ENCODE measurements at places on chromosomes 2 and 18.

DNA sequence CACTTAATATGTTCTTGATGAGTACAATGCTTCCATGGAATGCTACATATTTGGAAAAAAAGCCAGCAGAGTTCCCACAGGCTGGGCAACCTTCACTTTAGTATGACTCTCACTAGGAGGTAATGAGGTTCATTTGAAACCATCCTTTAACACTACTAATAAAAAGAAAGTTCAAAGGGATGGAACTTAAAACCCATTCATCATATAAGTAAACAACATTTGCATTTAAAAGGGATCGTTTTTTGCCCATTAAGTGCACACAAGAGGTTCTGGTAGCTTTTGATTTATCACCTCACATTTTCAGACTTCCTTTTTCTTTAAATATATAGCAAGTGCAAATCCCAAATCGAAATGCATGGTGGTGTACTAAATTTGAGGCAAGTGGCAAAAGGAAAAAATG is 270.8 kb upstream of the DCC start:
- no peak for DNase-seq

DNA sequence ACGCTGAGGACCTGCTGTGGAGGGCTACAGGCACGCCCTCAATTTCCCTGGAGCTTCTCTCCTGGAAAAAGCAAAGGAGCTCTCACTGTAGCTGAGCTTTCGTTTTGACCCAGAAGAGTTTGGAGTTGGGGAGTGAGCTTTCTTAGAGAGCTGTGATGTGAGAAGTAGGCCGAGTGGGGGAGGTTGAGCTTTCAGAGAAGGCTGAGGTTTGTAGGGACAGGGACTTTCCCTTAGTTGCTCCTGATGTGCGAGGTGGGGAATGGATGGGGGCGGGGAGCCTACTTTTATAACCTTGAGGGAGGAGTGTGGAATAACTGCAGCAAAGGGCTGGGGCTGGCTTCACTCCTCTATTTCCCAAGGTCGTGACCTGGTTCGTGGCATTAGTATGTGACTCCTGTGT is 47.1 kb downstream of the ZNF532 start:
- no peak for DNase-seq

DNA sequence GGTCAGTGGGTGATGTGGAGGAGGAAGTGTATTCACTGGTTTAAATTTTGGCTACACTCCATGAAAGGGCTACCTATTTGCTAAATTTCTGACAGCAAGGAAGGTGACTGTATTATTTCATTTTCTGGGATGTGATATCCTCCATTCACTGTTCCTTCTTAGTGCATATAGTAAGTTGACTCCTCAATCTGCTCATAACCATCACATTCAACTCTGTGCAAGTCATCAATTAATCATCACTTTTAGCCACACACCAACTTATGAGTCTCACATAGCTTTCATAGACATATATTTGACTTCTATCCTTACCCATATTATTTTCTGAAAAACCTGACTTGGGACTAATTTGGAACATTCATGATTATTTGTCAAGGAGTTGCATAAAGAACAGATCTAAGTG is 16.9 kb downstream of the KLHL41 start:
- no peak for DNase-seq

DNA sequence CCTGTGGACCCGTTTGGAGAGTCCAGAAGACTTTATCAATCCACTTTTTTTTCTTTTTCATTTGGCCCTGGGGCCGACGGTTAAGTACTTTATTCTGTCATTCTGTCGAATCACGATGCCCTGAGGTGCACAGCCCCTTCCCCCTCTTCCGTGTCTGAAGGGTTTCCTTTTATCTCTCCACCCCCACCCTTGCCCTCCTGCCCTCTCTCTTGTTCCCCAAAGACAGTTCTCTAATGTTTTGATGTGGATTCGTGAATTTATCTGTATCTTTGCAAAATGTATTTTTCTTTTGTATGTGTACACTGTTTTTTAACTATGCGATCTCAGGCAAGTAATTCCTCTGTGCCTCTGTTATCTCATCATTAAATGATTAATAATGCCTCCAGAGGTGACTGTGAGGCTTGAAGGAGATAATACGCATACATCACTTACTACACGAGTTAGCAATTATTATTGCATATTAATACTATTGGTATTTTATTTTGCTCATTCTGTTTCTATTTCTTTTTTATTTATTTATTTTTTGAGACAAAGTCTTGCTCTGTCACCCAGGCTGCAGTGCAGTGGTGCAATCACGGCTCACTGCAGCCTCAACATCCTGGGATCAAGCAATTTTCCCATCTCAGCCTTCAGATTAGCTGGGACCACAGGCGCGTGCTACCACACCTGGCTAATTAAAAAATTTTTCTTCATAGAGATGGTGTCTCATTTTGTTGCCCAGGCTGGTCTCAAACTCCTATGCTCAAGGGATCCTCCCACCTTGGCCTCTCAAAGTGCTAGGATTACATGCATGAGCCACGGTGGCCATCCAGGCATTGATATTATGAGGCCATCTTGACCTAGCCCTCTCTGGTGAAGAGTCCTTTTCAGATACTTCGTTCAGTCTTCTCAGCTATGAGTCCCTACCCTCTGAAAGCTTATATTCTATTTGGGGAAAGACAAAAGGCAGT is 1.4 kb upstream of the CASP8 start:
- no peak for DNase-seq

DNA sequence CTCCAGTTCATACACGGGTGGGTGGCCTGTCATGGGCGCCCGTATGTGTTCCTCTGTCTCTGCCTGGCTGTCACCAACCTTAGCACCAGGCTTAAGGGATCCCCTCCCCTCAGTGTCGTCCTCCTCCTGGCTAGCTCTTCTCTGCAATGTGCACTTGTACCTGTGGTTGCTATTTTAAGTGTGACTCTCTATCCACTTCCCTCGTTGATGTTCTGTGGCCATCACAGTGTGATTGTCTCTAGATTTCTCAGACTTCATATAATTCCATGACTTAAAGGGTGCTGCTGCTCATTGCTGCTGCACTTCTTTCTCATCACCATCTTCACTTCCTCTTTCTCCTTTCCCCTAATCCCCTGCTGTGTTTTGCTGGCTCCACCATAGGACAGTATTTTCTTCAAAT is 143.4 kb downstream of the EML6 start:
- no peak for DNase-seq

GRCh38 chr18:77023102-77023782 is 109.3 kb downstream of the MBP start:
- no peak for DNase-seq

DNA sequence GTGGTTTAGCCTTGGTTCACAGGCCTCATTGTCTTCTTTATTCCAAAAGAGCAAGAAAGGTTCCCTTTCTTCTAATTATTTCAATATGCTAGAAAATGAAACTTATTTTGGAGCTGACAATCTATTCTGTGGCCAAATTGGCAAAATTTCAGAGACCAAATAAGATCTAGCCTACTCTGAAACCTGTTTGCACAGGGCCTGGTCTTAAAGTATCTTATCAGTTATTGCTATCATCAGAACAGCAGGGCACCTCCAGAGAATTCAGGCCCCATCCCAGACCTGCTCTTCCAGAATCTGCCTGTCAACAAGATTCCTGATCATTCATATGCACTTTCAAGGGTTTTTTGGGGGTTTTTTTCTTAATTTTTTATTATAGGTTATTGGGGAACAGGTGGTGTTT is 198.7 kb downstream of the ANAPC1 start:
- no peak for DNase-seq

DNA sequence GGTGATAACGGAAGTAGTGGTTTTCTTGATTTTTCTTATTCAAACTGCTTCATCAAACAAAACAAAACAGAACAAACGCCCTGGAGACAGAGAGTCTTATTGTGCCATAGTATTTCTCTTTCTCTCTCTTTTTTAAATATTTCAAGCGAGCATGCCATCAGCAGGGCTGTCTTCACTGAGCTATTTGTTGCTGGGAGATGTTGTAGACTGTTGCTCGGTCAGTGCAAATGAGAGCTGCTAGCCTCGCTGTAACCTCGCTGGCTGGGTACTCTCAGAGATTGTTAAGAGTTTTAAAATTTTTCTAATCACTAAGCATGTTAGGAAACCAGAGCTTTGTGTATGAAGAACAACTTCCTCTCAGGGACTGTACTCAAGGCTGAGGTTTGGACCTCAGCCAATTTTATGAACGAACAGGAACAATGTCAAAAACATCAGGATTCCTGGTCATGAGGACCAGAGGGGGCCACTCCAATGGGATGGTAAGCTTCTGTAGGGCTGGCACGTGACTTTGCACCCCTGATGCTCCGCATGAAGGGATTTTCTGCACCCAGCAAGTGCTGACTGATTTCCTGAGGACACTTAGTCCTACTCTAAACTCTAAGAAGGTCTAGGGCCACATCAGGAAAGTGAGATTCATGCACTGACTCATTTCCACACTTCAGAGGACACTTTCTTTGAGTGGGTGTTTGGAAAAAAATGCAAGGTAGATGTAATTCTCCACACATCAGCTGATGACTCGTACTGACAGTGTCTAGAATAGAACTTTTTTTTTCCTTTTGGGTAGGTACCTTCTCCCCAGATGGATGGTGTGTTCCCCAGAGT is 59.8 kb upstream of the IL1R1 start:
- no peak for DNase-seq

GRCh38 chr2:42957109-42957860 is 164.9 kb upstream of the HAAO start:
- no peak for DNase-seq

GRCh38 chr2:206323033-206323432 is 48.6 kb downstream of the ZDBF2 start:
- no peak for DNase-seq

- DNase-seq = no peak
These were observed 1464.7 kb upstream of the ZEB2 start for GRCh38 chr2:145984580-145984979.

GRCh38 chr18:13437034-13437433 is 218.5 kb downstream of the LDLRAD4 start:
- no peak for DNase-seq

DNA sequence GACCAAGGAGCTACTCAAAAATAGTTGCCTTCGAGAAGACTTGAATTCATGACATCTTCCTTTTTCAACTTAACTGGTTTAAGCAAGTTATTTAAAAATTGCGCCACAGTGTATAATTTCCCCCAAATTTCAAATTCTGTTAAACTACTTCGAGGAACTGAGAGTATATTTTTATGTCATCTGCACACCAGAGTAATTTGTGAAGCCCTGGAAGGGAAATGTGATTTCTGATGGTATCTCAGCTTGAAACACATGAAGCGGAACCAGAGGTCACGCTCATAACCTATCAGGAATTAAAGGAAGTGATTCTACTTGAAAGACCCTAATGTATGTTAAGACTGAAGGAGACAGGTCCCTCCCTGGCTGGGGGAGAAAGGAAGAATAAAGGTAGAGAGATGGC is 33.9 kb upstream of the DARS1 start:
- no peak for DNase-seq

- no peak for DNase-seq
These were observed 123.5 kb downstream of the DNAH6 start for GRCh38 chr2:84639751-84640150.

GRCh38 chr2:110807522-110807921 is 75.1 kb downstream of the ACOXL start:
- no peak for DNase-seq

DNA sequence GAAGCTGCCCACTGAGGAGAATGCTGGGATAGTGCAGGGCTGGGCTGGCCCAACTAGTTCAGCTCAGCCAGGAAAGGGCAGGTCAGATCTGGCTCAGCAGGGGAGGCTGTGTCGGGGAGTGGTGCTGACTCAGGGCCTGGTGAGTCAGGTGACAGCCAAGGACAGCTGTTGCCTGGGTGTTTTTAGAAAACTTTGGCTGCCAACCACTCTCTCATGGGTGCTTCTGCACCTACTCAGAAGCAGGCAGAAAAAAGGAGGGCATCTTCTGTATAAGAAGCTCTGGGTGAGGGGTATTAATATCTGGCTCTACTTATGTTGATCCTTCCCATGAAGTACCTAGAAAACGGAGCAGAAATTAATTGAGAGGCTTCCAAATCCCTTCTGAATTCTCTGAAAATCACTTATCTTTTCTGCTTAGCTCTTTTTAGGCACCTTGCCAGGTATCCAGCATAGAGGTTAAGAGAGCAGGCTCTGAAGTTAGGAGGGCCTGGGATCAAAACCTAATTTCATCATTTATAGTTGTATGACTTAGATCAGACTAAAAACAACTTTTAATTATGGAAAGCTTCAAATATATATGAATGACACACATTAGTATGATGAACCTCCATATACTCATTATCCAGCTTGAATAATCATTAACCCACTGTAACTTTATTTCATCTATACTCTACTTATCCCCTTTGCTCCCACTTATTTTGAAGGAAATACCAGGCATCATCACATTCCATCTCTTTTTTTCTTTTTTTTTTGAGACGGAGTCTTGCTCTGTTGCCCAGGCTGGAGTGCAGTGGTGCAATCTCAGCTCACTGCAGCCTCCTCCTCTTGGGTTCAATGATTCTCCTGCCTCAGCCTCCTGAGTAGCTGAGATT is 15.5 kb upstream of the RAB10 start:
- DNase-seq = peak; percentile 12

DNA sequence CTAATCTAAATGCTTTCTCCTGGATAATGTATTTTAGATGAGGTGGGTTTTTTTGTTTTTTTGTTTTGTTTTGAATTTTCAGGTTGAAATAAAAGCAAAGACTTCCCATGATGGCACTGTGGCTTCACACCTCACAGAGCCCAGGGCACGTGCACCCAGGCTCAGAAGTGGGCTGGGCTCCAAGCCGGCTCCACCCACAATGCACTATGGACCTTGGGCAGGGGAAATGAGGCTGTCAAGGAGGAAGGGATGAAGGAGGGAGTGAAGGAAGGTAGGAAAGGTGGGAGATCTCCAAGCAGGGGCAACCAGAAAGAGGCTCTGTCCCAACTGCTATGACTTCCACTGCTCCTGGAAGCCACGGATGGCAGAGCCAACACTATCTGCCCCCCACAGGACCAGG is 60.4 kb downstream of the BIN1 start:
- DNase-seq = no peak

DNA sequence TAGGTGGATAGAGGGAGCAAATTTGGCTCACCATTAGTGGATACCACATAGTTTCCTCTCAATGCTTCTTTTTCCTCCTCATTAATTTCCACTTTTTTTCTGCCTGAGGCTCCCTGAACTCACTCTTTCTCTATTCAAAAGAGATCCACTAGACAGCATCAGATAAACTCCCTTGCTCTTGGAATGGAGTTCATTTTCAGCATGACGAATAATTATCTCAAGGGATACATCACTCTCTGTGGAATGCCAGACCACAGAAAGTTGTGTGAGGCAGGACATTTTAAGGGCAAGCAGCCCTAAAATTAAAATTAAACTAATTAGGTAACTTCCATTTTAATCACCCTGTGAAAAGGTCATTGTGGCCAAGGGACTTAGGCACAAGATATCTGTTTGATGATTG is 1920.1 kb upstream of the CELF4 start:
- no peak for DNase-seq

GRCh38 chr2:133504566-133505505 is 63.4 kb downstream of the NCKAP5 start:
- no peak for DNase-seq

- DNase-seq = no peak
These were observed 131.4 kb downstream of the BABAM2 start for GRCh38 chr2:28021898-28022297.

Measured in stimulated activated CD8-positive, alpha-beta memory T cell treated with anti-CD3 and anti-CD28 coated beads, Interleukin-2, amount 100 ng/mL, for 48 hours (primary cell).